RPMI7951 (cell line): ENCODE measurements at places on chromosomes 4 and X.

DNA sequence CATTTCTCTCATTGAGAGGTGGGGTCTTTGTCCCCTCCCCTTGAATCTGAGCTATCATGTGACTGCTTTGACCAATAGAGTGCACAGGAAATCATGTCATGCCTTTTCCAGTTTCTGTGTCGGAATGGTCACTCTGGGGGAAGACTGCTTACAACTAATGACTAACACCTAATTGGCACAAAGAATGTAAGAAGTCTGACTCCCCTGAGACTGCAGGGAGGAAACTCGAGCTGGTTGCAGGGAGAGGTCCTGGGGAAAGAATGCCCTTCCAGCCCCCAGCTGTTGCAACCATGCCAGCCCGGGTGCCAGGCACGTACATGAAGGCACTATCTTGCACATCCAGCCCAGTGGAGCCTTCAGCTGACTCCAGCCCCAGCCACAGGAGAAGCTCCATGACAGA is 254.2 kb downstream of the DHX15 start:
- peak; percentile 1 for DNase-seq

DNA sequence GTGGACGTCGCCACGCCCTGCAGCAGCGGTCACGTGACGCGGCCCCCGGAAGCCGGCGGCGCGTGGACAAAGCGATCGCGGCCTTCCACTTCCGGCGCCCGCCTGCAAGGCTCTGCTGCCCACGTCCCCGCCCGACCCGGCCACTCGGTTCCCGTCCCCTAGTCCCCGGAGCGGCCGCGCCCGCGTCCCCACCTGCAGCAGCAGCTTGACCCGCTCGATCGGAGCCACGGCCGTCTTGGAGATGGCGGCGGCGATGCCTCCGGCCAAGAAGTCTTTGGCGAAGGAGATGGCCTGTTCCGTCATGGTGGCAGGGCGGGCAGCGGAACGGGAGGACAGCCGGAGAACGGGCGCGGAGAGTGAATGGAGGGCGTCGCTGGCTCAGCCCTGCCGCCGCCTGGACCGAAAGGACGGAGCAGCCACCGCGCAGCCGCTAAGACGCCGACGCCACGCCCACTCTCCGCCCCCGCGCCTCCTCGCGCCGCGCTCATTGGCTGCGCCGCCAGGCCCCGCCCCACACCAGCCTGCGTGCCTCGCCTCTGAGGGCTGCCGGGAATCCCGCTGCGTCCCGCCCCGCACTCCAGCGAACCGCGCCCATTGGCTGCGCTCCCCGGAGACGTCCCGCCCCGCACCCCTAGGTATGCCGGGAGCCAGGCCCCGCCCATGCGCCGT is at the start of gene SLC25A6:
TSS of gene SLC25A6 (minus strand) at position 407 of the 669 bp plus-strand sequence. CDS start at position 303, 104 bp downstream.
- DNase-seq: peak; percentile 91

DNA sequence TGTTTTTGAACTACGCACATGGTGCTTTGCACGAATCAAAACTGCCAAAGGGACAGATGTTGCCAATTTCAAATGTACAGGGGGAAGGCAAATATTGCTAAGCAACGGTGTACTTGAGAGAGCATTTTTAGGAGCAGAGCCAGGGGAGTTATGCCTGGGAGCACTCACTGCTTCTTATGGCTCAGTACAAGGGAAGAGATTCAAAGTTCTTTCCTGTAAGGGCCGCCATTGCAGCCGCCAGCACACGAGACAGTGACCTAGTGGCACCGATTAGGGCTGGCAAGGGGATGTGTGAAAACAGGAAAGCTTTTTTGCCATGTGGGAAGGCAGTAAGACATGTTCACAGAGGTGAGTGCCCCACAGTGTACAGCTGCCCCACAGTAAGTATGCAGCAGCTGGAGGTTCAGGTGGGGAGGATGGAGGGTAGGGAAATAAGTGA is 133.8 kb downstream of the AFF1 start:
- peak; percentile 40 for DNase-seq

DNA sequence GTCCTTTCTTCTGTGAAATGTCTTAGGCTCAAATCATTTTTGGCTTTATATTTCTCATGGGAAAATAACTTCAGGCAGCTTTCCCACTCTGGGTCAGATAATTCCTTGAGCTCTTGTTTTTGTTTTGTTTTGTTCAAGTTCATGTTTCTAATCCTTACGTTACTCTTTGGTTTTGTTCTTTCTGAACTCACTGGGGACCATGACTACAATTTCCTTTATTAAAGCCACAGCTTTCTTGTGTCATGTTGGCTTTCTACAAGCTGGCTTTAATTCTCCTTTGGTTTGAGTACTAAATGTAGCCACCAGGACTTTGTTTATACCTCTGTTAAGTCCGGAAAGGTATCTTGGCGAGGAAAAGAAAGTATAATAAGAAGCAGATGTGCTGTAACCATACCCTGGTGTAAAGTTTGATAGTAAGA is 30.8 kb upstream of the ANXA3 start:
- peak; percentile 13 for DNase-seq

GRCh38 chr4:128871948-128872347 is 62.4 kb downstream of the JADE1 start:
- DNase-seq: peak; percentile 89

- DNase-seq: no peak
Observed at GRCh38 chrX:39164212-39164611, 363.0 kb downstream of the MID1IP1 start.

GRCh38 chr4:124694946-124695598 is 17.5 kb downstream of the ANKRD50 start:
- DNase-seq: no peak
